Stimulated activated CD4-positive, alpha-beta T cell treated with anti-CD3 and anti-CD28 coated beads, Interleukin-1b, Interleukin-23, amount 100 ng/mL, for 1 hour (primary cell): ENCODE measurements at places on chromosomes 1 and 21.

DNA sequence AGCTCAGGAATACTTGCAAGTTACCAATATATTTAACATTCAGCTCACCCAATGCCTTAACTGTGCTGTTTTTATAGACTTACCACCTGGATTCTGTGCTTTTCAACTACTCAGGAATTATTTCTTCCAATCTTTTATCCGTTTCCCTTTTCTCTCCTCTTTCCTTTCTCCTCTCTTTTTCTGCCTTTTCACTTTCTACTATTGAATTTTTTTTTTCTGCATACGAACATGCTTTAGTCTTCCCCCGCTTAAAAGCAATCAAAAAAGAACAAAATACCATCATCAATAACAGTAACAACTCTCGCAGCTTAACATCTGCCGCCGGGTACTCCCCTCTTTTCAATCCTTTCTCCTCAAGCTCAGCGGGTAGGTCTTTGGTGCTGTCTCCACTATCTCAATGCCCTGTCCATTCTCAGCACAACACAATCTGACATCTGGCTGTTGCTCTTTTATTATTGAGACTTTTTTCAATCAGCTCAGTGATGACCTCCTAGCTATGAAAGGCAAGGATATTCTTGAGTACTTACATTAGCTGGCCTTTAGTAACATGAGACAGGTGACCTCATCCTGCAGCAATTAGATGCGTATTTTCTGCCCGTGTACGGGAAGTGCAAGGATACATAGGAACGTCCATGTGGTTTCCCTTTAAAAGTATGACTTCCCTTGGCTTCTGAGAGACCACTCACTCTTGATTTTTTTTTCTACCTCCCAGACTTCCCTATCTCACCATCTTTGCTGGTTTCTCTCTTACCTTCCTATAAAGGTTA is 40.2 kb upstream of the SIPA1L2 start:
- no peak for DNase-seq

GRCh38 chr1:111863401-111863800 is 107.7 kb downstream of the DDX20 start:
- DNase-seq: no peak

DNA sequence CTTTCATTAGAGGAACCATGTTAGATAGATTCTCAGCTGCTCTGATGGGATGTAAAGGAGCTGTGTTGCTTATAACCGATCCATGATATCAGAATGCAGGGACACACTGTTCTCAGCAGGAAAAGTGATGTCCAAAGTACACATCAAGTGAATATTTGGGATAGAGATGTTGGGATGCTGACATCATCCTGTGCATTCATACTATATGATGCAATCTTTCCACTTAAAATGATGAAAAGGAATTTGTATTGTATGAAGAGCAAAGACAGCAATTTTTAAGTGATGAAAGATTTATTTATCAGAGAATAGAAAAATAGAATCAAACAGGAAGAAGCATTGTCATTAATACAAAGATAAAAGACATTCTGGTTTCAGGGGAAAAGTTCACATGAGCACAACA is 110.1 kb downstream of the ERG start:
- no peak for DNase-seq

DNA sequence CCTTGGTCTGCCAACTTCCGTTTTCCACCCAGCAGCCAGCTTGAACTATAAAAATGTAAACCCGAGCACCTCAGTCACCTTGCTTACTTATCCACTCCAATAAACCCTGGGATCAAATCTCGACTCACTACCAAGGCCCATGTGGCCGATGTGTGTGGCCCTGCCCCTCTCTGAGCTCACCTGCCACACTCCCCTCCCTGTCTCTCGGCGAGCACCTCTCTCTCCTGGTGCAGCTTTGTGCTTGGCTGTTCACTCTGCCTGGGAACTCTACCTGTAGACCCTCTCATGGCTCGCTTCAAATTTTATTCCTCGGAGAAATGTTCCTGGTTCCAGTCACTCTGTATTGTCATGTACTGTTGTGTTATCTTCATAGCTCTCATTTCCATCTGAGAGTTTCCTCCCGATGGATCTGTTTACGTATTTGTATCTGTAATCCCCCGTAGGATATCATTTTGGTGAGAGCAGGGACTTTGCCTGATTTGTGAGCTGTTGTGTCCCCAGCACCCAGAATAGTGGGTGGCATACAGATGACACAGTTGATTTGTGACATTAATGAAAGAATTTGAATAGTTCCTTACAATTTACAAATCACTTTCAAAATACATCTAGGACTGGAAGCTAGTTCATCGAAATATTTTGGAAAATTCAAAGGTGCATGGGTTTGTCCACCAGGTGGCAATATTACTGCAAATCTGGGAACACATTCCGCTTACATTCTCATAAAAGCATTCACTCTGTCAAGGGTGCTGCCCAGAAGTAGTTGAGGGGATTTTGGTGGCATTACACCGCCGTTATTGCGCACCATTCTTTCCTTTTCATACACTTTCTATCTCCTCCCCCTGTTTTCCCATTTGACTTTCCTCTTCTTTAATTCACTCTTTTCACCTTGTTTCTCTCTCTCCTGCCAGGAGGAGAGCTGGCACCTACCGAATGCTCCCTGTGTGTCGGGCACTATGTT is 95.3 kb downstream of the ABCA4 start:
- DNase-seq: no peak

- no peak for DNase-seq
These were observed 9.7 kb downstream of the ALPL start for GRCh38 chr1:21518774-21519455.

- DNase-seq: no peak
These were observed 22.0 kb downstream of the LDLRAD2 start for GRCh38 chr1:21834094-21834493.

GRCh38 chr21:31618696-31619430 is 40.6 kb upstream of the SOD1 start:
- DNase-seq: no peak

- DNase-seq: no peak
These were observed 41.3 kb upstream of the RUNX1 start for GRCh38 chr21:35090403-35090802.

GRCh38 chr1:39981945-39982344 is 27.0 kb downstream of the MFSD2A start:
- DNase-seq: no peak

- no peak for DNase-seq
These were observed 114.4 kb downstream of the CENPF start for GRCh38 chr1:214717351-214717750.

- DNase-seq: no peak
These were observed 27.2 kb upstream of the MAN1A2 start for GRCh38 chr1:117339866-117340700.

DNA sequence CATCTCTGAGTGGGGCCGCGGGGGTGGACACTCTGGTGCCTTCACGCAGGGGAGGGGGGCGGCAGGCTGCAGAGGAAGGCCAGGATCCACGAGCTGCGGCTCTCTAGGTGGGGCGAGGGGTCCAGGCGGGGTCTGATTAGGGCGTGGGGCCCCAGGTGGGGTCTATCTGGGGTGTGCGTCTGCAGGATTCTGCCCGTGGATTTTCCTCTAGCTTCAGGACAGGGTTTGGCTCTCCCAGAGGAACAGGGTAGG is 6.3 kb downstream of the JMJD4 start:
- DNase-seq: no peak

- DNase-seq: no peak
These were observed 7.3 kb downstream of the KIAA2013 start for GRCh38 chr1:11918799-11919519.
